ENCODE measurements at places on chromosomes 7 and 10.

DNA sequence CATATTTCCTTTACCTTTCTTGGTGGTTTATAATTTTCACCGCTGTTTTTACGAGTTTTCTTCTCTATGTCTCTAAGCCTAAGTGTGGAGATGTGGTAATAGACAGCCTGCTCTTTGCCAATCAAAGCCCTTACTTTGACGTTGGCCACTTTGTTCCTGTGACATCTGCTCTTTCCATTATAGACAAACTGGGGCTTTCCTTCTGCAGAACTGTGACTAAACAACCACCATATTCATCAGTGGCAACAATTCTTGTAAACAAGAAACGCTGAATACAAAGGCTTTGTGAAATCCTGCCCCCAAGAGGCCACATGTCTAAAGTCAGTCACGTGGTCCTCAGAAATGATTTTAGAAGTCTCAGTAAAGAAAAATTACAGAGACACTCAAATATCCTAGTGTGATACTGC, 59.6 kb upstream of the CAPZA2 start:
- H3K27me3 ChIP-seq = no peaks in the 10 kb centered on the region
- H3K36me3 ChIP-seq = no peaks in the 10 kb centered on the region
- H3K4me1 ChIP-seq = peaks cover 56% of the 10 kb centered on the region
- no peak overlapping the region for H3K4me3 ChIP-seq
- H3K27ac ChIP-seq = no peak overlapping the region

DNA sequence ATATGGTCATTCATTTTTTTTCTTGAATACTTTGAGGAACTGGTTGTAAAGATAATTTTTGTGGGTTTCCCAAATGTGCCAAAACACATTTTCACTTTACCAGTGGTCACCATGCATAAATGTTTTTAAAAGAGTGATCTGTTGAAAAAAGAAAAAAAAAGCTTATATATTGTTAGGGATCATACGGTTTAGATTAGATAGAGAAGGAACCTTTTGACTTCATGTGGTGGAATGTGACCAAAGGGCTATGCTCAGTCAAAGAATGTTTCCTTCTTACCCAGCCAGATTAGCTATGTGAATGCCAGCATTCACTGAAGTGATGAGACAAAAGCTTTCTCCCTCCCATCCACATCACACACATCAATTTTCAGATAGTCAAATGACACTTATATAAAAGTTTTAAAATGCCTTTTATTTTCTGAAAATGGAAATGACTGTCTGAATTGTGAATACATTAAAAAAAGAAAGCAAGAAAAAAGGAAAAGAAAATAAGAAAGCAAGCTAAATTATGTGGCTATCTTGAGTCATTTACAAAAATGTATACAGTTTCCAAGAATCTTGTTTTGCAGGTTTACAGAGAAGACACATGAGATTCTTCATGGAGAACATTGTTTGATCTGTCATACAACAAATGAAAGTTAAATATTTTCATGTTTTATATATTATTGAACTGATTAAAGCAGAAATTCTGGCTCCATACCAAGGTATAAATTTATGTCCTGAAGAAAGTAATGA, 8.6 kb upstream of the CPED1 start:
- DNase-seq = no peak
- H3K36me3 ChIP-seq = peaks cover 6% of the 10 kb centered on the region
- no peak overlapping the region for H3K27ac ChIP-seq
- no peaks in the 10 kb centered on the region for H3K27me3 ChIP-seq
- H3K4me3 ChIP-seq = no peak overlapping the region

GRCh38 chr10:45151467-45152214, 150.9 kb downstream of the ZNF22 start:
- H3K4me1 ChIP-seq = no peaks in the 10 kb centered on the region
- no peak for DNase-seq
- no peaks in the 10 kb centered on the region for H3K27me3 ChIP-seq
- no peak overlapping the region for H3K27ac ChIP-seq
- no peak overlapping the region for H3K4me3 ChIP-seq
- H3K36me3 ChIP-seq = no peaks in the 10 kb centered on the region

- H3K4me3 ChIP-seq = no peak overlapping the region
- H3K27me3 ChIP-seq = no peaks in the 10 kb centered on the region
- DNase-seq = no peak
- H3K27ac ChIP-seq = no peak overlapping the region
- H3K4me1 ChIP-seq = no peaks in the 10 kb centered on the region
- H3K36me3 ChIP-seq = no peaks in the 10 kb centered on the region
Observed at GRCh38 chr10:123301077-123301857, 147.1 kb downstream of the BUB3 start.

DNA sequence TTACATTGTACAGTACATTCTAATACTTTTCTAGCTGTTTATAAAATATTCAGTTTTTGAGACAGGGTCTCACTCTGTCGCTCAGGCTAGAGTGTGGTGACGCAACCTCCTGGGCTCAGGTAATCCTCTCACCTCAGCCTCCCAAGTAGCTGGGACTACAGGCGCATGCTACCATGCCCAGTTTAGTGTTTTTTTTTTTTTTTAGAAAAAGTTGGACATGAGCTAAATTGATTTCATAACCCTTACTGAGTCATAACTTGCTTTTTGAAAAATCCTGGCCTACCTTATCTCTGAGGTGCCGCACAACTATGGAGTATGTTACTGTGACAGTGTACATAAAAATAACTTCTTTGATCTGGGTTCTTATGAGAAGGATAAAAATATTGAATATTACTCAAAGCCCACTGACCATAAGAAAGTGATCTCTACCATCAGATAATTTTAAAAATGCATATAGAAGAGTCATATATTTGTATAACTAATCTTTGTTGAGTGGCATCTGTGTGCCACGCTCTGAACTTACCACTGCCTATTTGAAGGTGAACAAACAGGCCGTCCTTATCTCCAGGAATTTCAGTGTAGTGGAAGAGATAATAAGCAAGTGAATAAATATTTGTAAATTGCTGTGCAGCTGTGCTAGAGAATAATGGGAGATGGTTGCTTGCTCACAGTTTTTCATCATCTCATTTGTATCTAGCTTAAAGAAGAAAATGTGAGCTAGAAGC, 73.2 kb downstream of the PPP1R9A start:
- H3K4me1 ChIP-seq = peaks cover 4% of the 10 kb centered on the region
- DNase-seq = no peak
- no peaks in the 10 kb centered on the region for H3K36me3 ChIP-seq
- H3K27ac ChIP-seq = no peak overlapping the region

Data from large intestine (tissue), 12 donors.